ENCODE measurements at places on chromosomes 2 and 18.

DNA sequence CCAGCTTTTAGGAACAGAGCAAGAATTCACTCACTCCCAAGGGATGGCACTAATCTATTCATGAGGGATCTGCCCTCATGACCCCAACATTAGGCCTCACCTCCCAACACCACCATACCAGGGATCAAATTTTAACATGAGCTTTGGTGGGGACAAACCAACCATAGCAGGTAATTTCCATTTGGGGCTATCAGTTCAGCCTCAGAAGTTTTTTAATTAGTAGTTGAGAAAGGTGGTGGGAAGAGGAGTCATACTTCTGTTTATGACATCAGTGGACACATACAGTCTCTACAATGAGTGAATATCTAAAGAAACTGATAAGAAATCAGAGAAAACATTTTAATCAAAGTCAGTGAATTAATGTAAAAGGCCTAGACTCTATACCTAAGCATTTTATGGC, 59.6 kb upstream of the EMILIN2 start:
- no peak for DNase-seq

DNA sequence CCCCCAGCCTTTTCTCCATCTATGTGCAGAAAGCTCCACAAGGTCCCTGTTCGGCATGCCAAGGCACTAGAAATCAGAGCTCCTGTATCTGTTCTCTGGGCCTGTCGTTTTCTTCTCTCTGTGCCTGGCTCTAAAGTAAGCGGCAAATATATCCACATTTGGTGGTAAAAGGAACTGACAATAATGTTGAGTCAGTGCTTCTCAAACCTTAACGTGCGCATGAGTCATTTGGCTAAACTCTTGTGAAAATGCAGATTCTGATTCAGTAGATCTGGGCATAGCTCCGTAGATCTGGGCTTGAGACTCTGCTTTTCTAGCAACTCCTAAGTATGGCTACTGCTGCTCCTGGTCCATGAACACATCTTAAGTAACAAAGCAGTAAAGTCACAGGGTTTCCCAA, 16.5 kb upstream of the ACSL3 start:
- peak; percentile 89 for DNase-seq

- peak; percentile 64 for DNase-seq
Measured at GRCh38 chr2:216478151-216478550, 20.5 kb upstream of the RPL37A start.

- no peak for DNase-seq
Measured at GRCh38 chr18:37138456-37138855, 309.5 kb downstream of the KIAA1328 start.

DNA sequence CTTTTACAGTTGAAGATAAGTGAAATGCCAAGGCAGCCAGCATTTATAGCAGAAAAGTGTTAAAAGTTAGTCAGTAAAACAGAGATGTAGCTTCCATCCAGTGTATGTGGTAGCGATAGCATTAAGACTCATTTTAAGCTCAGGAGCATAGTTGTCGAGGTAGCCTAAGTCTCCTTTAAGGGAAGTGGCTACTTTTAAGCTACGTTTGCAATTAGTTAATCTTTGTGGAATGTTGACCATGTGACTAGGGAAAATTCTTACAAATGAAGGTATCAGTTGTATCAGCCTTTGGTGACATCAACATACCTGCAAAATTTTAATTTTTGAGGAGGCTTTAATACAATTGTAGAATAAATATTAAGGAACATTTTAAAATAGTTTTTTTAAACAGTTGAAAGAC, 61.9 kb downstream of the LHCGR start:
- no peak for DNase-seq

GRCh38 chr2:46780801-46781445, 134.7 kb downstream of the MCFD2 start:
- DNase-seq: no peak

DNA sequence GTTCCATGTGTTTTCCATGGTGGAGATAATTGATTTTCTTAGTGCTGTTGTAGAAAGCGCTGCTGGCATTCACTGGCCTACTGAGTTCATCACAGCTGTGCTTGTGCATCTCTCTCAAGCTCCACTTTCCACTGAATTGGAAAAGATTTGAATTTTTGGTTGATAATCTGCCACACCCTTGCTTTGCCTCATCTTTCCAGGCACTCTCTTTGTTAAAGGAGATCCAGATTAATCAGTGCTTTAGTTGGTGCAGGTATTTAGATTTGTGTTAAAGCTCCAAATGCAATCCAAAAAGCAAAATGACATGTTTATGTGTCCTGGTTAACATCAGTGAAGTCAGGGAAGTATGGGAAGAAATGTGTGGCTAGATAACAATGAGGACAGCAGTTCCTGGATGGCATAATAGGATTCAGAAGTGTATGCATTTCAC, 2.7 kb upstream of the COL3A1 start:
- DNase-seq: no peak

DNA sequence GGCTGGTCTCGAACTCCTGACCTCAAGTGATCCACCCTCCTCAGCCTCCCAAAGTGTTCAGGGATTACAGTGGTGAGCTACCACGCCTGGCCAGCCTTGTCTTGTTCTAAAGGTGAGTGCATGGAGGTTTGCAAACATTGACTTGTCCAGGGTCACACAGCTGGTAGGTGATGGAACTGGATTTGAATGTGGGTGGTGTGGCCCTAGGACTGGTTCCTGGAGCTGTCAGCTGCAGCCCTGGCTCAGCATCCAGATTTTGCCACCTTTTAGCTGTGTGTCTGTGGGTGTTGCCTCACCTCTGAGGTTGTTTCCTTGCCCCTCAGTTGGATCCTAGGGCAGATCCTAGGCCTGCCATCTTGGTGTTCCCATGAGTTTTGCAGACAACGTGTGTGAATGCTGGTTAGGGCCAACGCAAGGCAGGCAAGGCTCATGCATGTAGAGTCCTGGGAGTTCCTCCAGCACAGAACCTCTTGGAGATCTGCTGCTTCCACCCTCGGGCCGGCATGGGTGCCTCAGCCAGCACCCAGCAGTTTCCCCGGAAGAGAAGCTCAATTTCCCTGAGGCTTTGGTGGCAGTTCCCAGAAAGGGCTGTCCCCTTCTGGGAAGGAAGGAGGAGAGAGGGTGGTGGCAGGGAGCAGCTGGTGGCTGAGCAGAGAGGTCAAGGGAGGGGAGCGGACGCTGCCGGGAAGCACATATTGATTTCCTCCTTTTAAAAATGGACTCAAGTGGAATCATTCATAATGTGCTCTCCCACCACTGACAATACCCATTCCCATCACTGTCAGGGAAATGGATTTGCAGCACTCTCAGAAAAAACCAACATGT, 127.6 kb upstream of the HS6ST1 start:
- no peak for DNase-seq
